ENCODE measurements at places on chromosomes 3 and 15.

DNA sequence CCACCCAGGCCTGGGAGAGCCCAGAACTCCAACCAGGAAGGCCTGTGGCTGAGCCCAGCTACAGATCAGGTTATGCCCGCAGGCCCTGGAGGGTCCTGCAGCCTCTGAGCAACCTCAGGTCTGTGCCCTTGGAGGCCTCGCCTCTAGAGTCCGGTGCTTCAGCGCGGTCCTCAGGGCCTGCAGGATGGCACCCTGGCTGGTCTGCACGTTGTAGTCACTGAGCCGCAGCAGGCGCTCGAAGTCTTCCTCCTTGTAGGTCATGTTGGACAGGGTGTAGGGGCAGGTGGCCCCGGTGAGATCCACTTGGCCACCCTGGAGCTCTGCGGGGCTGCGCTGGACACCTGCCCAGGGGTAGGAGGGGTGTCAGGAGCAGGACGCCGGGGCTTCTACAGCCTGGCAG lies 25.8 kb downstream of the PLA2G4D start:
- DNase-seq: no peak

DNA sequence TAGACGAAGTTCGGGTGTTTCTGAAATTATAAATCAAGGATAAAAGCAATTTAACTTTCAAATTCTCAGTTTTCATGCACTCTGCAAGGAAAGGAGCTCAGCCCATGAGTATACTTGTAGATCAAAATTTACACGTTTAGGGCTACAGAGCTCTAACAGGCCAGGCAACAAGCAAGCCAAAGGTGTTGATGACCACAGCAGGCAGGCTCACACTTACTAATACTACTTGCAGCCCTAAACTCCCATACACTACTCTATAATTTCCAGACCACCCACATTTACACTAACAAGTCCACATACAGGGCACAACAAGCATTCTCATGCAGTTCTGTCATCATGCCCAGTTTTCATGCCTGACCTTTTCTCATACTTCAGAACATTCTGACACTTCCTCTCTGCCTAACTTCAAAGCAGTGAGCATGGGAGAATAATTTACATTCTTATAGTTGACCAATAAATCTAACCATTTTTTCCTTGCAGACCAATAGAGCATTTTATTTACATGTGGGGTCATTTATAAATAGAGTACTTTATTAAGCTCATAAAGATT lies 124.7 kb upstream of the FRMD4B start:
- no peak for DNase-seq

GRCh38 chr3:72720566-72720965 lies 127.7 kb downstream of the SHQ1 start:
- DNase-seq: no peak

GRCh38 chr3:71681224-71681668 lies 44.0 kb downstream of the EIF4E3 start:
- no peak for DNase-seq

DNA sequence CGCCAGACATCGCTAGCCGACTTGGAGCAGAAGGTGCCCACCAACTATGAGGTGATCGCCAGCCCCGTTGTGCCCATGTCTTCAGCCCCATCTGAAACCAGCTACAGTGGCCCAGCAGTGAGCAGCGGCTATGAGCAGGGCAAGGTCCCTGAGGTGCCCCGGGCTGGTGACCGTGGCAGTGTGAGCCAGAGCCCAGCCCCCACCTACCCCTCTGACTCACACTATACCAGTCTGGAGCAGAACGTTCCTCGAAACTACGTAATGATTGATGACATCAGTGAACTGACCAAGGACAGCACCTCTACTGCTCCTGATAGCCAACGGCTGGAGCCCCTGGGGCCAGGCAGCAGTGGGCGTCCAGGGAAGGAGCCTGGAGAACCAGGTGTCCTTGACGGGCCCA lies 12.9 kb upstream of the APEH start:
- DNase-seq: no peak

- DNase-seq: no peak
Measured at GRCh38 chr3:38480093-38480445, 16.1 kb upstream of the EXOG start.

DNA sequence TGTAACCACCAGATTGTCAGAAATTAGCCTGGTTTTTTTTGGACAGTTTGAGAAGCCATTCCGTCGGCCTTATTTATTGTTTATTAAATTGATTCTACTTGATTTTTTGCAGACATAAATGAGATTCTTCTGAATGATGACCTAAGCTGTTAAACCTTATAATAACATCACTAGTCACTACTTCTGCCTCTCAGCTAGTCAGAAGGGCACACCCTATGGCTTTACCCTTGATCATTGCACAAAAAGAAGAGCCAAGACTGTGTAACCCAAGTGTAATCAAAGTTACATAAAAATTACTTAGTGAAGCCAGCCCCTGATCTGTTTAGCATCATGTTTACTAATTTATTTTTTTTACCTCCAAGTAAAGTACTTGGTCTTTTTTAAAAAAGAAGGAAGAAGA lies 64.3 kb downstream of the CHL1 start:
- DNase-seq: no peak

GRCh38 chr3:153348457-153349107 lies 186.6 kb downstream of the RAP2B start:
- no peak for DNase-seq

DNA sequence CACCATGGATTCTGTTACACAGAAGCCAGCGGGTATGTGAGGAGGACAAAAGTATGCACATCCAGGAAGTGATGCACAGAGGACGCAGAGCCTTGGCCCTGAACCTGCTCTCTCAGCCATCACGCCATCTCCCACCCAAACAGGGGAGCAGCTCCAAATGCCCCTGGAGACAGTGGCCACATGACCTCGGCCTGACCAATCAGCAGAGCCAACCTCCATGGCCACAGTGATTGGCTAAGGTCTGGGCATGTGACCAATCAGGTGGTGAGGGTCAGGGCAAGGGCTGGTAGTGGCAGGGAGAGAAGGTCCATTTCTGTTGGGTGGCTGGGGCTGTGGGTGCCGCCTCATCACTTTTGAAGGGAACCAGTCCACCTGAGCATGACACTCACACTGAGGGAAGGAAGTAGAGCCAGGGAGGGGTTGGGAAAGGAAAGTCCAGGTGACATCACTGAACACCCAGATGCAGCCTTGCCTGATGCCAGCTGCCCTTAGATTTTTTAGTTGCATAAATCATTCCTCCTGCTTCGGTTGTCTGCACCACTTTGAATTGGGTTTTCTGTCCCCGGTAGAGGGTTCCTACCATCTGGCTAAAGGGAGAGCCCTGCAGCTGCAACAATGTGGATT lies 70.3 kb upstream of the IQSEC1 start:
- no peak for DNase-seq

- DNase-seq: no peak
Measured at GRCh38 chr3:100482176-100482575, 10.2 kb upstream of the TMEM45A start.

- peak; percentile 3 for DNase-seq
Measured at GRCh38 chr15:94119923-94120775, 111.2 kb upstream of the MCTP2 start.

DNA sequence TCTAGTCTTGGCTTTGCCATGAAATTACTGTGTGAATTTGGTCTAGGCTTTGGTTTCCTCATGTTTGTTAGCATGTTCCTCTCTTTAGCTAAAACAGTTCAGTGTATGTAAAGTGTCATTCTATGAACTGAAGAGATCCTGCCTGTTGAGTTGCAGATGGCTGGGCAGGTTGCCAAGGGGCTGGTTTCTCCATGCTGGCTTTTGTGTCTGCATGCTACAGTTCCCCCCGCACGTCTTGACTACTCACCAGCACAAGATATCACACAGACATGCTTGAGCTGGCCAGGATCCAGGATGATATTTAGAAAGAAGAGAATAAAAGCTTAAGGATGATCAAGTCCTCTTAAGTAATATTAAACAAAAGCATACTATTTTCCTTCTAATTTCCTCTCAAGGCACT lies 90.2 kb downstream of the CERS3 start:
- DNase-seq: no peak

- DNase-seq: no peak
Measured at GRCh38 chr3:73470860-73471259, 153.9 kb downstream of the PDZRN3 start.

GRCh38 chr15:80559761-80560160 lies 135.3 kb upstream of the ABHD17C start:
- DNase-seq: no peak

- no peak for DNase-seq
Measured at GRCh38 chr3:4889896-4890295, 89.3 kb upstream of the BHLHE40 start.

GRCh38 chr15:35674873-35675781 lies 129.2 kb upstream of the DPH6 start:
- DNase-seq: no peak

- DNase-seq: no peak
Measured at GRCh38 chr3:100210772-100211135, 50.0 kb upstream of the TBC1D23 start.

DNA sequence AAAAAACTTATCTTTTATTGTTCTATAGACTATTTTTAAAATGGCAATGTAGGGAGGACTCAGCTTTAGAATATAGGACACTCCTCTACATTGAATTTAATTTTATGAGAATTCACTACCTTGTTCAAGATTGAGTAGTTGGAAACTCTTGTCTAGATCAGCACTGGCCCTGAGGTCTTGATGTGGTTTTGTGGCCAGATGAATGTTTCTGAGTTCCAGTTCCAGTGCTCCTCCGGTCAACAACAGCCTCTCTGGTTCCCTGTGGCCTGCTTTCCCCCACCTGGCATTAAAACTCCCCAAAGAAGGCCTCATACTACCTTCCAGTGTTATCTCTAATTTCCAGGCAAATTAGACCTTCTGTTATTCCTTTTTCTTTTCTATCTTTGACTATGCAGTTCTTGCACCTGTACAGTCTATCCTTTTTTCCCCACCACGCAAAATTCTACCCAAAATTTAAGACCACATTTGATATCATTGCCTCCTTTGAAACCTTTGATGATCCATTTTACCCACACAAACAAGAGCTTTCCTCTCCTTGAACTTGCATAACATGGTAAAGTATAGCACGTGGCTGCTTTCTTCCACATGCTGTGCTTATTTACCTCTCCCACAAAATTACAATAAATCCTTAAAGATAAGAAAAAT lies 9.6 kb upstream of the ANP32A start:
- no peak for DNase-seq

DNA sequence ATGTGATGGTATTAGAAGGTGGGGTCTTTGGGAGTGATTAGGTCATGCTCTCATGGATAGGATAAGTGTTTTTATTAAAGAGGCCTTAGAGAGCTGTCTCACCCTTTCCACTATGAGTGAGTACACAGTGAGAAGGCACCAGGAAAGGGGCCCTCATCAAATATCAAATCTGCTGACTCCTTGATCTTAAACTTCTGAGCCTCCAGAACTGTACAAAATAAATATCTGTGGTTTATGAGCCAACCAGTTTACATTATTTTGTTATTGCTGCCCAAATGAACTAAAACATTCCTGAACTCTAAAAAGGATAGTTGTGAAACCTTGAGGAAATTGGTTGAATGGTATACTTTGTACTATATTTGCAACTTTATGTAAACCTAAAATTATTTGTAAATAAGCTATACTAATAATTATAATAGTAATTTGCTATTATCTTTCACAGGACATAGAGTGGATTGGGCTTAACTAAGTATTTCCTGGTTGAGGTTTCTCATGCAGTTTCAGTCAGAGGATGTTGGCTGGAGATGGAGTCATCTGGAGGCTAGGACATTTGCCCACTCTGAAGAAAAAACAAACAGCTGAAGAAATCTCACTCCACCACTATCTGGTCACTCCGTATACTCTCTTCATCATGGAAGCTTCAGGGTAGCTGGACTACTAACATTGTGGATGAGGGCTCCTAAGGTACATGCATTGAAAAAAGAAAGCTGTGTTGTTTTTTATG lies 1068.6 kb upstream of the CADM2 start:
- DNase-seq: no peak

GRCh38 chr15:74234598-74234875 lies 1.6 kb upstream of the CCDC33 start:
- DNase-seq: no peak

DNA sequence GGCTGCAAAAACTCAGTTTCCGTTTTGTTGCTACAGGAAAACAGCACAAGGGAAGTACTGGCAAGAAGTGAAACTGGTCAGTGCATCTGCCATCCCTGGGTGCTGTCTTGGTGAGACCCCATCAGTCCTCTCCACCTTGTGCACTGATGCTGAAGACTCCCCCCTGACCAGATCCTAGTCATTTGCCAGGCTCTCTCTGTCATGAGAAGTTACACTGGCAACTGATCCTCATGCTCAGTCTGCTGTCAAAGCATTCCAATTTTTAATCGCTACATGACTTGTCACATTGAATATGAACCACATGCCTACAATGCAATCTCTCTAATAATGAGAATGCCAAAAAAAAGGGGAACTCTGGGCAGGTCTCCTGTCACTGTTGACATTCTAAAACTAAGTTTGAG lies 296.5 kb downstream of the ZIC1 start:
- no peak for DNase-seq

DNA sequence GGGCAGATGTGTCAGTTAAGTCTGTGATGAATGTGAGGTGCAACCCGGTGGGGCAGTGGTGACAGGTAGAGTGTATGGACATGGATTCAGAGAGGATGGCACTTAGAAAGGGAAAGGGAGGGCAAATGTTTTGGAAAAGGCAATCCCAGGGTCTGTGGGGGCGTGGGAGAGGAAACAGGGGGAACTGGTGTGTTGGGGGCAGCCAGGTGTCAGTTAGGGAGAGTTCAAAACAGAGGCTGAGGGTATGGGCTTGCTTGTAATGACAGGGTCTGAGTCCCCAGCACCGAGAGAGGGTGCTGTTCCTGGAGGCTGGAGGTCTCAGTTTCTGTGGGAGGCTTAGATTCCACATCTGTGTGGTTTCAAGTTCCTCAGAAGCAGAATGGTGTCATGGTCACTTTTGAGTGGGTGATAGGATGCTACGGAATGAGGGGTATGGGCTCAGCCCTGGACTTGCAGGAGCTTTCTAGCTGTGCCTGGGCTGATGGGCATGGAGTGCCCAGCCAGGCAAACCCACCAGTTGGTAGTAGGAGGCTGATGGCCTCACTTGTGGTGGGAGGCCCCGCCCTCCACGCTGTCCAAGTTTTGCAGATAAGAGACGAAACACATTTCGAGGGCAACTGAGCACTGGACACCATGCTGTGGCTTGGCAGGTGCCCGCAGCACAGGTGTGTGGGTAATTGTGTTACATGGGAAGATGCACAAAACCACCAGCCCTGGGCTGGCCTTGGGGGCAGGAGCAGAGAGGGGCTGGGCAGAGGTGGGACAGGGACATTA lies 209.4 kb downstream of the RPLP1 start:
- DNase-seq: no peak

GRCh38 chr15:63258658-63259057 lies 18.7 kb upstream of the APH1B start:
- DNase-seq: no peak

All from stimulated activated CD4-positive, alpha-beta T cell treated with anti-CD3 and anti-CD28 coated beads, TNF-alpha, amount 100 ng/mL, for 1 hour (primary cell).